CD4-positive, alpha-beta T cell treated with Interferon alpha-2 for 1 hour (primary cell): ENCODE measurements at places on chromosomes 7 and 10.
A peak's percentile ranks its signal among the peaks of the same experiment; 100 is the strongest.

- peak; percentile 28 for DNase-seq
These were observed 32.0 kb upstream of the ARMS2 start for GRCh38 chr10:122422266-122422989.

DNA sequence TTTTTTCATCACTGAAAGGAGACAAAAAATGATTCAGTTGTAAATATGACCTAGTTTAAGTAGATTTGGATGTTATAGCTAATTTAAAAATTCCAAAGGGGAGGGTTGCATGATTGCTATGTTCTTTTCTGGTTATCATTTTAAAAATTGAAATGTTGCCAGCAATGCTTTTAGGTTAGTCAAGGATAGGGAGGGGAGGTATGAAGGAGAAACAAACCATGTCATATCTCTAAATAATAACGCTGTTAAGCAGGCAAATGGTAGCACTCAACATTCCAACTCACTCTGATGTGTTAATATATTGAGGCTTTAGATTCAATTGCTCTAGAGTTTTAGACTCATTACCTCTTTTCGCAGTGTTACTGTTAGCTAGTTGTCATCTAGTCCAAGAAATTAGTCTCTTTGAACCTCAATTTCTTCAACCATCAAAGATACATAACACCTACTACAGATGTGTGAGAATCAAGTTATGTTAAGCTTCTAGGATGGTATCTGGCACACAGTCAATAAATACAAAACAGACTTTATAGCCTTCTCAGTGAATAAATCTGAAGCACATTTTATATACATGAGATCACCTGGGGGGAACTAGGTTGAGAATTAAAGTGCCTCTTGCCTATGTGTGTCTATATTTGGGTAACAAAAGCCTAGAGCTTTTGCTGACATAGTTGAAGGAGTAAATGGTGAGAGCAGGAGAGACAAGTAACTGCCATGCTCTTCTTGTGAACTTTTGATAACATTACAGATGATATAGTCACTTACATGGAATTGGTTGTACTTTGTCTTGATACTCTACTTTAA is 124.9 kb downstream of the CSTF2T start:
- DNase-seq: no peak

GRCh38 chr10:15197276-15197675 is 28.8 kb upstream of the NMT2 start:
- DNase-seq: peak; percentile 4

DNA sequence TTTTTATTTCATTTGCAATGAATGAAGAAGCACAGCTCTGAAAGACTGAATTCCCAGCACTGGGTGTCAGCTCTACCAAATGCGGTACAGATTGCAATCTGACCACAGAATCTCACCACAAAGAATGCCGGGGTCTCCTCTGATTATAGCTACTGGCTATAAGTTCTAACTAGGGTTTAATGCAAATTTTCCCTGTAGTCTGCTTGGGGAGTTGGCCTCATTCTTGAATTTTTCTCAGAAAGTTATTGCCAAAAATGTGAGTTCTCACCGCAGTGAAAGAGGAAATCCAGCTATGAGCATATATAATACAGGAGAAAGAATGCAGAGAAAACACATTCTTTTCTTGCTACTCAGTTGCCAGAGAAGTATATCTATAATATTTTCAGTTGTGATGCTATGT is 1255.7 kb upstream of the LRRTM3 start:
- DNase-seq: no peak

DNA sequence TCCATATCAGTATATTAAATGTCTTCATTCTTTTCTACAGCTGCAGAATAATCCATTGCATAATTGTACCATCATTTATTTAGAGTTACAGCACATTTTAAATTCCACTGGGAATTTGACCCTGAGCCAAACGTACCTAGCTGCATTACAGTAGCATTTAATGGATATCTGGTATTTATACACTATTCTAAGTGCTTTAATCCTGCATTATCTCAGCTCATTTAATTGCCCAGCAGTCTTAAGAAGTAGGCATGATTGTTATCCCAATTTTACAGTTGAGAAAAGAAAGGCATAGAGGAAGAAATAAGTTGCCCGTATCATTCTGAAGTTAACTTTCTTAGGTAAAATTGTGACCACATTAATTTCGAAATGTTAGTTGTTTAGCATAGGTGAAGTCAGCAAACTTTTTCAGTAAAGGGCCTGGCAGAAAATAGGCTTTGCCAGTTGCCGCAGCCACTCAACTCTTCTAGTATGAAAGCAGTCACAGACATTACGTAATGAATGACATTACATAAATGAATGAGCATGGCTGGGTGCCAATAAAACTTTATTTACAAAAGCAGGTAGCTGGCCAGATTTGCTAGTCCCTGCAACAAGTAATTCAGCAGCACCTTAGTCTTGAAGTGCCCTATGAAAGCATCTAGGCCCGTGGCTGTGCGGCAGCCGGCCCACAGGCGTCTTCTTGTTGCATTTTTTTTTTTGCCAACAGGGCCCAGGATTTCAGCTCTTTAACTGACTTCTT is 30.0 kb downstream of the GUSB start:
- no peak for DNase-seq

DNA sequence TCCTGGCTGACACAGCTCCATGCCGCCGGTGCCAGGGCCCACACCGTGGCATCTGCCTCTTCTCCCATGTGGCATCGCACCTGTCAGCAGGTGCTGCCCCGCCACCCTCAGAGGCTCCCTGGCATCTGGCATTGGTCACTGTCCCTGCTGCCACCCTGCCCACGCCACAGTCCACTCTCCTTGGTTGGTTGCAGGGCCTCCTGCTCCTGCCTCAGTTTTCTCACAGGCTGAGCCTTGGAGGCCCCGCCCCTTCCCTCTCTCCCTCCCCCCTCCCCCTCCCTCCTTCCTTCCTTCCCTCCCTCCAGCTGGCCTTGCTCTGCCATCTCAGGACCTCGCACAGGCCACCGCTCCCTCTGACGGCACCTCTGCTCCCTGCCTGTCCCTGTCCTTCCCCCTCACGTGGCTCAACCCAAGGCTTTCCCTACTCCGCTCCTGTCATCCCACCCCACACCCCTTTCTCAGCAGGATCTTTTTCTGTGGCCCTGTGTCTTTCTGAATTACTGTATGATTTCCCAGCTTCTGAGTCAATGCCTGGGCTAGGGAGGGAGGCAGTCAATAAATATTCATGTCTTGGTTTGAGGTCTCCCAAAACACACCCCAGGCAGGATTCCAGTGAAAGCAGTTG is 87.4 kb downstream of the INPP5A start:
- no peak for DNase-seq

GRCh38 chr7:24229481-24230226 is 54.3 kb upstream of the NPY start:
- no peak for DNase-seq

GRCh38 chr7:36521911-36522310 is 132.2 kb downstream of the ANLN start:
- no peak for DNase-seq

GRCh38 chr10:124105594-124105993 is 12.2 kb upstream of the CHST15 start:
- DNase-seq: no peak

DNA sequence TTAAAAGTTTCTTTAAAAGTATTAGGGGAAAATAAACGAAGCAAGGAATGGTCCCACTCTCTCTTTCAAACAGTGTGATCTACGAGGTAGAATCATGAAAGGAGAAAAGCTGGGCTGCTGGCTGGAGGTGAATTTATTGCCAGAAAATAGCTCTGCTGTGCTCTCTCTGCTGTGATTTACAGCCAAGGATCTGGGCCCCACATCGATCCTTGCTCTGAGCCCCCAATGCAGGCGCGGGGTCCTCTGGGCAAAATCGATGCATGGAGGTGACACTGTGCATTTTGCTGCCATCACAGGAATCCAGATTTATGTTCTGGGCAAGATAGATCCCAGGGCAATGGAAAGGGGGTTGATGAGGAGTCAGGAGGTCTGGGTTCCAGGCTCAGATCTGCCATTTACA is 91.0 kb upstream of the GPR26 start:
- DNase-seq: no peak

- no peak for DNase-seq
These were observed 413.8 kb downstream of the KCNMA1 start for GRCh38 chr10:77223526-77224460.

GRCh38 chr7:103127006-103127405 is 21.9 kb downstream of the NAPEPLD start:
- no peak for DNase-seq

DNA sequence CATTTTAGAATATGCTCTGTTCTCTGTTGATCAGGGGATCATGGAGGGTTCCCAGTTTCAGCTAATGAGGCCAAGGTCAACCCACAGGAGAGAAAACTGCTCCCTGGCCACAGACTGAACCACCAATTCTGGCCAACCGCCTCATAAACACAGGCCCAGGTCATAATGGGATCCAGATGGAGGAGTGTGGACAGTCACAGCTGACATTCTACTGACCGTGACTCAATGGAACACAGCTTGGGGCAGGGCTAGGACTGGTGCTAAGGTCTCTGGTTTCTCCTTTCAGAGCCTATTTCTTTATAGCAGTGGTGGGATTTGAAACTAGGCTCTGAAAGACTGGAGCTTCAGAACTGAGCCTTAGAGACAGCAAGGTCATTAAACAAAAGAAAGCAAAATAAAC is 68.3 kb downstream of the HIPK2 start:
- no peak for DNase-seq

DNA sequence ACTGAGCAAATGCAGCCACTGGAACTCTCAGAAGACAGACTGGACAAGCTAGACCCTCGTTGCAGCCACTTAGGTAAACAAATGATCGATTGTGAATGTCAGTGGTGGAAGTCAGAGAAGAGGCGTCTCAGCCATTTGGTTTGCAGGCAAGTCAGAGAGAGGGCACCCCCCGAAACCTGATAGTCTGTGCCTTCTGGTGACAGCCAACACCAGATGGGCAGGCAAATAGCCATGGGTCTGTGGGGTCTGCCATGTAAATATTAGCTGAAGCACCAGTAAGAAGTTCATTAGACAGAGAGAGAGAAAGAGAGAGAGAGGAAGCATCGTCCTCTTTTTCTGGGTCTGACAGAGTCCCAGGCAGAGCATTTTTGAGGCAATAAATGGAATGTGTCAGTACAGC is 5.4 kb downstream of the PPP1R17 start:
- DNase-seq: no peak

DNA sequence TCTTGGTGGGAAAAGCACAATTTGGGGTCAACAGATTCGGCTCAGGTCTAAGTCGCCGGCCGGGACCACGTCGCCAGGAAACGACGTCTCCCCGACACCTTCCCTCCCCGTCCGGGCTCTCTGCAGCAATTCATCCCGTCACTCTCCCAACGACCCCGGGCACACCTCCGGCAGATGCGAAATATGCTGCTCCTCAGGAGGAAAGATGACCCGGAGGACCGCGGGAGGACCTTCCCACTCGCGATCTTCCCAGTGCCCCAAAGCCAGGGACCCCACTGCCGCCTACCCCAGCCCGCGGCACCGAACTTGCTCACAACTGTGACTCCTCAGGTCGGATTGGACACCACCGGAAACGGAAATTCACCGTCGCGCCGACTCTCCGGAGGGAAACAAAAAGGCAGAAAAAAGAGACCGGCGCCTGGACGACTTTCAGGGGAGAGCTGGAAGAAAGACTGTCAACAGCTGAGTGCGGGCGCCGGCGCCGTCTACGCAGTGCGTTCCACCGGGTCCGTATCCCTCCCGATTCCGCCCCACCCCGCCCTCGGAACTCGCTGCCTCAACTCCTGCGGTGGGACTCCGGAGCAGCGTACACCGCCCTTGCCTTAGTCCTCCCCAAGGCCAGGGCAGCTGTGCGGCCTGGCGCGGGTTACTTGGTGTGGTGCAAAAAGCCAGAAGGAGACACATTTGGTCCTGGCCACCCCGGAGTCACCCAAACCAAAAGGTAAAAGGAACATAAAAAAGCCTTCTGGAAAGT is 13.8 kb upstream of the SEC24C start:
- DNase-seq: peak; percentile 84

DNA sequence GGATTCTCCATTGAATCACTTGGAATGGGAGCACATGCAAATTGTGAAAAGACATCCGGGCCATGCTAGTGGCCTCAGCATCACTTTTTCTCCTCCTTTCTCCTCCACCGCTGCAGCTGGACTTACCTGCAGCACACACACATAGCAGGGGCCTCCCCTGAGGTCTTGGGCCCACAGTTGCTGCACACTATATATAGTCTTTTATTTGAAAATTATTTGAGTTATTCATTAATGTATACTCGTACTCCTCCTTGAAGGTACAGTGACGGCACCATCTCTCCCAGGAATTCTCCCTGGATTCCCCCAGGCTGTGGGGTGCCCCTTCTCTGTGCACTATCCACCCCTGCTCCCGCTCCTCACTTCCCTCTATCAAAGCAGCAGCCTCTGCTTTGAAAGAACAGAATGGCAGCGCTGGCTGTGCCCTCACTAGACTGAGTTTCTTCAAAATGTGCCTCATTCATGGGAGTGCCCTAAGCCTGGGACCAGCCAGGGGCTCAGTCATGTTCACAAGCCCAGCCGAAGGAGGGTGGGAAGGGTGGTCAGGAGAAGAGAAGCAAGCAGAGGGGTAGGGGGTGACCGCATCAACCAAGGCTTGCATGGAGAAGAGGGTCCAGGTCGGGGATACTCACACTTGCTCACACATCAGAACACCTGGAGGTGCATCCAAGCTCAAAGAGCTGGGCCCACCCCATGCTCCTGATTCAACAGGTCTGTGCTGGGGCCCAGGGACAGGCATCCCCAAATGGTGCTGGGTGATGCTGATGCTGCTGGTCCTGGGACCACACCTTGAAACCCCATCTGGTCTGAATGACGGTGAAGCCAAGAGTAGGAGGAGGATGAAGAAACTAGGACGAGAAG is 156.2 kb upstream of the ZMIZ1 start:
- no peak for DNase-seq

DNA sequence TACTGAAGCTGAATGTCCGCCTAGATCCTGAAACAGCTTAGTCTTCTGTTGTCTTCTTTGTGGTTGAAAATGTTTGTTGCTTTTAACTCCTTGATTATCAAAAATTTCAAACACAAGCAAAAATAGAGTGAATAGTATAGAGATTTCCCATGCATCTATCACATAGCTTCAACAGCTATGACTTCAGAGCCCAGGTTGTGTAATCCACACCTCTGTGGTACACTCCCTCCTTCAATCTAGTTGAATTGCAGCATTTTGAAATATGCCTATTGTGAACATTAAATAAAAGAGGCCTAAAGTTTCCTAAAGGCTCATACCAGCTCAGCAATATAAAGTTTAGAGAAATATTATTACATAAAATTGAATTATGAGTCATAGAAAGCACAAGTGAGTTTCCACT is 204.7 kb upstream of the HDAC9 start:
- no peak for DNase-seq

- no peak for DNase-seq
These were observed 84.1 kb downstream of the GNAI1 start for GRCh38 chr7:80218723-80219122.

- DNase-seq: no peak
These were observed 95.0 kb downstream of the DYNC1I1 start for GRCh38 chr7:95867309-95867708.
